ENCODE measurements at places on chromosomes 2 and 18. TPM values are rescaled to one million over a fixed set of nuclear protein-coding genes. Genes with fewer than 3 reads are reported as not detected.

DNA sequence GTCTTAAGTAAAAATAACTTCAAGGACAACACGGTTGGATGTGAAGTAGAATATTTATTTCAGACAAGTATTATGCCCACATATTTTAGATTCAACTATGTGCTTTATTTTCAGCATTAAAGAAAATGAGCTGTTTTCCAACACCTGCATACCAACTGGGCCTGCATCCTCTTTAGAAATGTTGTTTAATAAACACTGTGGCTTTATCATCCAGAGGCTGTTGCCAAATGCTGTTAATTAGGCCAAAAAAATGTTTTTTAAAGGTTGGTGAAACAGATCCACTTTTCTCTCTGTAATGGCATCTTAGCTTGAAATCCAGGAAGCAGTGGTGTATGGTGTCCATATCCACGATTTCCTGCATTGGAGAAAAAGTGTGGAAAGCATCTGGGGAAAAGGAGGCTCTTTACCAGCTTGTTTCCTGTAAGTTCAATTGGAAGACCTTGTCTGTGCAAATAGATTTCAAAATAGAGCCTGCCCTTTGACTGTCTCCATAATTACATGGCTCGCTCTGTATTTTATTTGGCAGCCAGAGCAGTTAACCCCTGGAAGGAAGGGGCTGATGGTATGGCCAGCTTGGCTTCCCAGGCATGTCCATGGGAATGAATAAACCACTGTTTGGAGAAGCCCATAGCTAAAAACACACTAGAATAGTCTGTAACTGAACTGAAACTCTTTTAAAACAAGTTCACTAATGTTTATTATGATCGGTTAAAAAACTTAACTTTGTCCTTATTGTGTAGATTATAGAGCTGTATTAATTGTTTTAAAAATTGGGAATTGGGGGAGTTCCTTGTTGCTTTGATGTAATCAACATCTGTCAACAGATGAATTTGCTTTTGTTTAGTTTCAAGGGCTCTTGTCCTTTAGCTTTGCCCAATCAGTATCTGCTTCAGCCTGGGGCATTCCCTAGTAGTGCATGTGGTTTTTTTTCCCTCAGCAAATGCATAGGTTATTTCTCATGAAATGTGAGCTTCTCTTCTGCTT lies 33.0 kb upstream of the DLX1 start:
- no peak for DNase-seq

DNA sequence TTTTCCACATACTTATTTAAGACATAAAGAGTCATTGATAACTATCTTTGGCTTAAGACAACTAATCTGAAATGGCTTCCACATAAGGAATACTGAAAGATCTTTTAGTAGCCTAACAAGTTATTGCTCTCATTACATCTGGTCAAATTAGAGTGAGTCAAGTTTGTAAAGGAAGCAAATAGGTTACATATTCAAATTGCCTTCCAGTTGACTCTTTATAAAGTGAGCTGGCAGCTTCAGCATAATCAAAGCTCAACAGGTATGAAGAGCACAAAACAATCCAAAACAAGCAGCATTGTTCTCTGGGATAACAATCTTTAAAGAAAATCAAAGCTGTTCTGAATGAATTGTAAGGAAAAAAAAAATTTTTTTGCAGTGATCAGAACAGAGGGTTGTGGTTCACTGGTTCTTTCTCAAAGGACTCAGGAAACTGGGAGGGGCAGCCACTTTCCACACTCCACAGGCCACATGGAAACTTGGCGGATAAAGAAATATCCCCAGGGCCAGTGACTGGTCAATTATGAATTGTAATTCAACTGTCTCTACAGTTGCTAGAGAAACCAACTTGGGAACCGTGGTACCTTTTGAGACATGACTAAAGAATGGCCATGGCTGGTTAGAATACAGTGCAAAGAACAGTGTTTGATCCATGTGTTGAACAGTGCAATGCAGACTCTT lies 369.3 kb upstream of the KCNH7 start:
- no peak for DNase-seq

GRCh38 chr2:146806364-146807005 lies 1038.3 kb upstream of the ACVR2A start:
- DNase-seq, result no peak

The CDH2 gene
- total RNA-seq, result 0.16 TPM

Data from activated T-helper 1 cell treated with anti-CD3 and anti-CD28 coated beads, Interleukin-12 subunit alpha, Interleukin-12 subunit beta, Interleukin-2, Interleukin-4 antibody, amounts not matched to agents 30 ng/mL and 10 ng/mL and 1 ng/mL, durations not matched to agents 14 hours and 24 hours and 36 hours (primary cell).